ENCODE measurements at places on chromosomes 5 and 9.

DNA sequence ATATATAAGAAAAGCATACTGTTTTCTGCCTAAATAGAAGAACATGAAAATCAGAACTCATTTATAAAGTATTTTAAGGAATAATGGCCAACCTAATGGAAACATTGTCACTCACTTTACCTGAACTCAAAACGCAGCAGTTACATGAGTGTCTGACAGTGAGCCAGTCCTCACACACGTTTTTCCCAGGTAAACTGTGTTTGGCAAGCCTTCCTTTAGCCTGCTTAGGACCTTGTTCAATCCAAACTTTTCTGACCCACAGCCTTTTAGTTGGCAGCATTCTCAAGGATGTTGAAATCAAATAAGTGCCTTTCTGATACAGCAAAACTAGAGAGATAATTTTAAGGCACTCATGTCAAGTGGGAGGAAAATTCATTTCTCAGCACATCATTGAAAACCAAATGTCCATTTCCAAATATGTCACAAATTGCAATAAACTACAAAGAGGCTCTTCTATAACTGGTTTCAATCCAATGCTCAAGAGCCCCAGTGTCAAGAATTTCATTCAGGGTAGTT lies 83.5 kb upstream of the SPDL1 start:
- no peak for DNase-seq

DNA sequence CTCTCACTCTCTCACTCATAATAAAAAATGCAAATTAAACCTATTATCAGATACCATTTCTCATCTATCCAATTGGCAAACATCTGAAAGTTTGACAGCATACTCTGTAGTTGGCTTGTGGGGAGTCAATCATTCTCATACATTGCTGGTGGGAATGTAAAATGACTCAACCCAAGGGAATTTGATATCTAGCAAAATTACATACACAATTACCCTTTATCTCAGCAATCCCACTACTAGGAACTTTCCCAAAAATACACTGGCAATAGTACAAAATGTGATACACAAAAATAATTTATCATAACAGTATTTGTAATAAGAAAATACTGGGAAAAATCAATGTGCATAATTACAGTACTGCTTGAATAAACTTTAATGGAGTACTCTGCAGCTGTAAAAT lies 731.3 kb downstream of the DTWD2 start:
- no peak for DNase-seq

DNA sequence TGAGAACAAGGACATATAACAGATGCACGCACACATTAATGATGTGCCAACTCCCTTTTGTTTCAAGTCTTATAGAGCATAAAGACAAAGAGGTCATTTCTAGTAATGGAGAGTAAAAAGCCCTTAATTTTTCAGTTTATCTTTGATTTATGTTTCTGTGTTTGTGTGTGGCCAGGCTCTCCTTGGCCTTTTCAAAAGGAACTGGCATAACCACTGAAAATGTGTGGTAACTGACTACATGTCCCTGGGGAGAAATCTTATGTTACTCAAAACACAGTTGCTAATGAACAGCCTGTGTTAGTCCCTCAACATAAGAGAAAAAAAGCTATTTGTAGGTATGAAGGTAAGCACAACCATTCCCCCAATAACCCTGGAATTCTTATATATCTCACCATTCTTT lies 47.6 kb upstream of the SHOC1 start:
- no peak for DNase-seq

DNA sequence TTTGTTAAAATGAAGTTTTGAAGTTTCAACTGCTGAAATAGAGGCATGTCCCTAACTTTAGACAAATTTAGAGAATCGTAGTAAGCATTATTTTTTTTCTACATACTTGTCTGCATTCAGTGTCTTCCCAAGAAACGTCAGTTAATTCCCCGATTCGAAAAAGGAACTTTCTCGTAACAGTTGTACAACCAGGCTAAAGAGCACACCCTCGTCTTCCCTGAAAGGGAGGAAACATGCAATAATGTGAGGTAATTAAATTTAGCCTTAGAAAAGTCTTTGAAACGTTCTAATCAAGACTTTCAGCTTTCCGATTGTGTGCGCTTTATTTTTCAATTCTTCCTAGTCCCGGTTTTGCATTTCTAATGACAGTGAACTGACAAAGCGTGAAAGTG lies 374 bp upstream of the SLC1A3 start:
- no peak for DNase-seq

- no peak for DNase-seq
Measured at GRCh38 chr9:16417161-16417560, 453.3 kb downstream of the BNC2 start.

DNA sequence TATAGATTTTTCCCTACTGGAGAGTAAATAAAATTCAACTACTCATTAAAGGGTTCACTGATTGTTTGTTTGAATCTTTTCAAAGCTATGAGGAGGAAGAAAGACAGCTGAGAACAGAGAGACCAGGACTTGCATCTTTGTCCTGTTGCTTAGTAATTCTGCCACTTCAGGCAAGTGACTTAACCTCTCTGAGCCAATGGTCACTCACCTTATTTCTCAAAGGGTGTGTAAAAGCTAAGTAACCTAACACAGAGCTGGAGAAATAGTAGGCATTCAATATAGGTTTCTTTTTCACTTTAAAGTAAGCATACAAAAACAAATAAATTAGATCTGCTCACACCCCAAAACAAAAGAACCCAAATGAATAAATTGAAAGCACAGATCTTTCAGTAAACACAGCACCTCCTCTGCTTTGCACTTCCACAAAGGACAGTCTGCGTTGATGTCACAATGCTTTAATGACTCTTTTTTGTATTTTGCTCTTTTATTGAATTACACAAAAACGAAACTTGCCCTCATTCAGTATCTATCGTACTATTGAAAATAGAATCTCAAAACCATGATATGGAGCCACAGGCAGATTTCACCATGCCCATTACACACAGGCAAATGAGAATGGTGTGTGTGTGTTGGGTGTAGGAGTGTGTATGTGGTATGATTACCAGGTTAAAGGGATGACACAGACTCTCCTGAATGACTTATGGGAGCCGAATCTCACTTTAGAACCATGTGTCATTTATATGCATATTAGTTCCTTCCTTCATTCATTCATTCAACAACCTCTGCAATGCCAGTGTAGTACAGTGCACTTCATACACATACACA lies 166.0 kb downstream of the EBF1 start:
- DNase-seq: no peak

DNA sequence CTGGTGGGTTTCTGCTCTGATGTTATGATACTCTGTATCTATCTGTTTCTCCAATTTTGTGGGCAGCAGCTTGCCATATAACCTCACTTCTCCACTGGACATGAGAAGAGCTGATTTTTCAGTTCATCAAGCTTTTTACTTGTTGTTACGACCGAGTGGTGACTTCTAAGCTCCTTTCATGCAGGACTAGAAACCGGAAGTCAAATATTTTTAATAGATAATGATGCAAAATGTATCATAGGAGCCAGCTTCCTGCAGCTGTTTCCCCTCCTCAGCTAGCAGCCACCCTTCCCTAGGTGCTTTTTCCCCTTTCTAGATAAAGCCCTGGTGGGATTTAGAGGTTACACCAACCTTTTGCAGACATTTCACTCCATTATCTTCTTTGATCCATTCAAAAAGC lies 17.0 kb upstream of the ADAM19 start:
- DNase-seq: no peak

DNA sequence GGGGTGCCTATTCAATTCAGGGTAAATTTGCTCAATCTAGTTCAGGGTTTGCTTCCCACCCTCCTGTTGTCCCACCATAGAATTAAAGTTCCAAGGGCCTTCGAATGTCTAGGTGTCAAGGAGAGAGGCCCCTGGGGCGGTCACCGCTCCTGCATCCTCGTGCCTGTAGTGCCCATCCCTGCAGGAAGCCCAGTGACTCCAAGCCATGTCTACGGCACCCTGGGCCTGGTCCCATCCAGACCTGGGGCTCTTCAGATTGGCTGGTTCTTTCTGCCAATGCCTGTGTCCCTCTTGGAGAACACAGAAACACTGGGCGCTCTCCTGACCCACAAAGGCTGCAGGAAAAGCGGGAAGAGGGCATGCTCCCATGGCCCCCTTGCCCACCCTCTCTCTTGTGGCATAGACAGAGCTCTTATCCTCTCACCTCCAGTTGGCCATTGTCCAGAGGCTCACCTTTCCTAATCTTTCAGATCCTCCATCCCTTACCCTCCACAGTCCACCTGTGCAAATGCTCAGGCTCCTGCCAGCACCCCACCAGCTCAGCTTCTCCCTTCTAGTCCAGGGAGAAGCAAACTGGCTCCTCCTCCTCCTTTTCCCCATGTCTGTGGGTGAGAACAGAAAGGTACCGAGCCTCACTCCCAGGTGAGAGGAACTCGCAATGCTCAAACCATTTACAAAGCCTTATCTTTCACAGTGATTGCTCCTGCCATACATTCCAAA lies 253.0 kb upstream of the IRX2 start:
- DNase-seq: no peak

DNA sequence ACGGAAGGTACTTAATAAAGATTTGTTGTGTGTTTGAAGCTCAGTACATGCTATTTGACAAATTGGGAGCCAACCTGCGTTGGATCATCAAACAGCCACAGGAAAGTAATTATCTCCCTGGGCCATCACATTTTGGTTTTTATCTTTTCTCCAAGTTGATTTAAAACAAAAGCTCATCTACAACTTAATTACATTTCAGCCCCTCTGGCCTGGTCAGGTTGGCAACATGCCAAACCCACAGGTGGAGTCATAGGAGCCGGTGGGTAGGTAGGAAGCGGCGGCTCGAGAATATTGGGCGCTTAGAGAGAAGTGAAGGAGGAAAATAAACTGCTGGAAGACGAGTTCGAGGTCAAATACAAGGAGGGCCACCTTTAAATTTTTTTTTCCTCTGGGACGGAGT lies 64.9 kb upstream of the FANCC start:
- no peak for DNase-seq

DNA sequence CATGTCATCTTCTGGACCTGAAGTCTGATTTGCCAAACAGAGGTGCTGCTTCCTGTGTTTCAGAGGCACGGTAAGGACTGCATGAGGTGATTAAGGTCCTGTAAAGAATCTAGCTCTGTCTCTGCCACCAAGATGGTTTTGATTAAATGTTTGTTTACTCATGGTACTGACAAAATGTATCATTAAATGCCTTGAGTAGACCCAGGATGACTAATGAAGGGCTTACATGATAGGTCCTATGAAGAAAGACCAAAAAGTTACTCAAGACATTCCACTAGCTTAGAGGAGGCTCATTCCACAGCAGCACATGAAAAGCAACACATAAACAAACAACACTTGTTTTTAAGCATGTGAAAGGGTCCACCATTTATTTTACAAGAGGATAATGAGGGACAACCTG lies 100.9 kb downstream of the BOD1 start:
- DNase-seq: no peak

DNA sequence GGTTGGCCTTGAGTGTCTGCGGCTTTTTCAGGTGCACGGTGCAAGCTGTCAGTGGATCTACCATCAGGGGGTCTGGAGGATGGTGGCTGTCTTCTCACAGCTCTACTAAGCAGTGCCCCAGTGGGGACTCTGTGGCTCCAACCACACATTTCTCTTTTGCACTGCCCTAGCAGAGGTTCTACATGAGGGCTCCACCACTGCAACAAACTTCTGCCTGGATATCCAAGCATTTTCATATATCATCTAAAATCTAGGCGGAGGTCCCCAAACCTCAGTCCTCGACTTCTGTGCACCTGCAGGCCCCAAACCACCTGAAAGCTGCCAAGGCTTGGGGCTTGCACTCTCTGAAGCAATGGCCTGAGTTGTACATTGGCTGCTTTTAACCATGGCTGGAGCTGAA lies 601.5 kb downstream of the MTRR start:
- DNase-seq: no peak

DNA sequence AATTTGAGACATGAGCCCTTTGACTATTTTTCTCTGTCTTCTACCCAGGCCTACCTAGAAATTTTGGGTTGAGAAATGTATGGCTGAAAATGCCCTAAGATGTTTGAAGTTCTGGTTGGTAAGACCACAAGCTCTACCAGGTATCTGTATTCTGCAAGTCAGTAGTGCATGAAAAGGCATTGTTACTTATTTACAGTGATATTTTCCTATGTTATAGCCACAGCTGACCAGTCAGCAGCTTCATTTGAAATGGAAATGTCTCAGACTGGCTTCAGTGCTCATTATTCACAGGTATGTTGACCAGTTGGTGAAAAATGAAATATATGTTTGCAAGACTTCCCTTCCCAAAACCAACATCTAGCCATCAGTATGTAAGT lies 91.9 kb upstream of the ITGA2 start:
- no peak for DNase-seq

DNA sequence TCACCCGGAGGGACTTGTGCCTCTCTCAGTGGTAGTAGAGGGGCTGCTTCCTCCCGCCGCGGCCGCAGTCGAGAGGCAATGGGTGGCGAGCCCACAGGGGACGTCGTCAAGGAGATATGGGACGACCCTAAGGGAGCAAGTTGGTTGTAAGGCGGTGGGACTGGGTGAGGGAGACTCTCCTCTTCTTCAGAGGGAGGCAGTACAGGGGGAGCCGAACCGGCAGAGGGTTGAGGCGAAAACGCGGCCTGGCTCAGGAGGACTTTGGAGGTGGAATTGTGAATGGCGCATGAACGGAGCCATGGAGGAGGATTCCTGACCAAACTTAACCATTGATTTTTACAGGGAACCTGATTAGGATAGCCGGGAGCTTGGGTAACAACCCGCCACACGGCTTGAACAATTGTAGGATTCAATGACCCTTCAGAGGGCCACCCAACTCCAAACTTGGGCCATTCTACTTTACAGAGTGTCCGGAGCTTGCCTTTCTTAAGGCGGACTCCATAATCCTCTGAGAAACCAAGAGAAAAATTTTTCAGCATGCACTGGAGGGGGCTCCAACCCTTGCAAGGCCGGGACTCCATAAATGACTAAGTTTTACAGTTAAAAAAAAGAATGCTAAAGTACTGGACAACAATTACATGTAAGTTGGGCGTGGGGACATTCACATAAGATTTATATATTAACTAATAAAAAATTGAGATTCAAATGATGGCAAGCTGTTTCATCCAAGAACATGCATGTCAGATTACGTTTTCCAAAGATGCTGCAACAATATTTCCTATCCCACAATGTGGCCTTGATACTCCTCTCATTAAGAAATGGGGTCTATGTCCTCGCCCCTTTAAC lies 19.4 kb upstream of the RHOBTB3 start:
- no peak for DNase-seq

DNA sequence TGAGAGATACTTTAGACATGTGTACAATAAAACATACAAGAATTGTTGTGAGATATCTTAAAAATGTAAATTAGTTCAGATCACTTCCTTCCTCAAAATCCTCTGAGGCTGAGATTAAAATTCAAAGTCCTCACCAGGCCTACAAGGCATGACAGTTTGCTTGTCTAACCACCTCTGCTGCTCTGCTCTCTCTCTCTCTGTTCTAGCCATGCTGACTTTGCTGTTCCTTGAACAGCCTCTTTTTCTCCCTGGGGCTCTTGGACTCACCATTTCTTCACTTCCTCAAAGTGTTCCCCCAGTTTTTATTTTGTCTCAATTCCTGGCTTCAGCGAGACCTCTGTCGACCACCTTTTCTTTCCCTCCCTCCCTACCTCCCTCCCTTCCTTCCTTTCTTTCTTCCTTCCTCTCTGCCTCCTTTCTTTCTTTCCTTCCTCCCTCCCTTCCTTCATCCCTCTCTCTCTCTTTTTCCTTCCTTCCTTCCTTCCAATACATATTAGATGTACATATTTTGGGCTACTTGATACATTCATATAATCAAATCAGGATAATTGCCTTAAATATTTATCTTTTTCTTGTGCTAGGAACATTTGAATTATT lies 27.0 kb downstream of the CATSPER3 start:
- no peak for DNase-seq

GRCh38 chr9:136710543-136710942 lies 1.8 kb upstream of the DIPK1B start:
- DNase-seq: no peak
